Vagina (tissue), 2 donors: ENCODE measurements at places on chromosomes 11 and 22.

- no peak for DNase-seq
Observed at GRCh38 chr11:123212406-123212805, 17.4 kb upstream of the CLMP start.

GRCh38 chr22:20581503-20582170 lies 74.2 kb downstream of the MED15 start:
- no peak for DNase-seq

- DNase-seq: no peak
Observed at GRCh38 chr22:24400034-24400725, 27.2 kb upstream of the ADORA2A start.

GRCh38 chr11:36452236-36452940 lies 57.7 kb downstream of the TRAF6 start:
- no peak for DNase-seq
